Upper lobe of right lung (tissue), 1 donor: ENCODE measurements at places on chromosomes 3 and 15.

GRCh38 chr3:177729956-177730681 lies 532.8 kb upstream of the TBL1XR1 start:
- DNase-seq = no peak

DNA sequence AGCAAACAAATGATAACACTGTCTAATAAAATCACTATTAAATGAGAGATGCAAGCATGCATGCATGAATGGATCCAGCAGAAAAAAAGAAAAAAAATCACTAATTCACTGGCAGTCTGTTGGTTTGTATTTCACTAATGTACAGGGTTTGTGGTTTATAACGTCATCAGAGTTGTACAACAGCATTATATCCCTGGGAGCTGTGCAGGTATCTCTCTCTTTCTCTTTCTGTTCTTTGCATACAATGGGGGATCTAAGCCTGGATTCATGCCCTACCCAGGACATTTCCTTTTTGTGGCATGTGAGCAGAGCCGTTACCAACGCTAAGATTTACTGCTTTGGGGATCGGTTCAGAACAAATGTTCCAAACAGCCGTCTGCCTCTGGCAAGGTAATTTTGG lies 229.5 kb downstream of the SOX2 start:
- no peak for DNase-seq

DNA sequence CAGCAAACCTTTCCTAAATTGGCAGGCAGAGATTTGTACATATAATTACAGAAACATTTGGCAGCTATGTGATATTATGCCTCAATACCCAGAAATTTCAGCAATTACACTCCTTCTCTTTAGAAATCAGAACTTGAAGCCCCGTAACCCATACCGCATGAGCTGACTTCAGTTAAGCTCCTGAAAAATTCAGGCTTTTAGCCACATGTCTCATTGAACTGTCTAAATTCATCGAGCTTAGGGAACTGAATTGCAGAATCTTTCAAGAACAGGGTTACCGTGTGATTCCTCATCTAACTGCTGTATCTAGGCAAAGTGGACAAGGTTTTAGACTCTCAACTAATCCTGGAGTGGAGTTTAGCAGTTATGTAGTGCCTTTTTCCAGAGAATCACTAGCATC lies 333.0 kb downstream of the EPHA3 start:
- DNase-seq = no peak

DNA sequence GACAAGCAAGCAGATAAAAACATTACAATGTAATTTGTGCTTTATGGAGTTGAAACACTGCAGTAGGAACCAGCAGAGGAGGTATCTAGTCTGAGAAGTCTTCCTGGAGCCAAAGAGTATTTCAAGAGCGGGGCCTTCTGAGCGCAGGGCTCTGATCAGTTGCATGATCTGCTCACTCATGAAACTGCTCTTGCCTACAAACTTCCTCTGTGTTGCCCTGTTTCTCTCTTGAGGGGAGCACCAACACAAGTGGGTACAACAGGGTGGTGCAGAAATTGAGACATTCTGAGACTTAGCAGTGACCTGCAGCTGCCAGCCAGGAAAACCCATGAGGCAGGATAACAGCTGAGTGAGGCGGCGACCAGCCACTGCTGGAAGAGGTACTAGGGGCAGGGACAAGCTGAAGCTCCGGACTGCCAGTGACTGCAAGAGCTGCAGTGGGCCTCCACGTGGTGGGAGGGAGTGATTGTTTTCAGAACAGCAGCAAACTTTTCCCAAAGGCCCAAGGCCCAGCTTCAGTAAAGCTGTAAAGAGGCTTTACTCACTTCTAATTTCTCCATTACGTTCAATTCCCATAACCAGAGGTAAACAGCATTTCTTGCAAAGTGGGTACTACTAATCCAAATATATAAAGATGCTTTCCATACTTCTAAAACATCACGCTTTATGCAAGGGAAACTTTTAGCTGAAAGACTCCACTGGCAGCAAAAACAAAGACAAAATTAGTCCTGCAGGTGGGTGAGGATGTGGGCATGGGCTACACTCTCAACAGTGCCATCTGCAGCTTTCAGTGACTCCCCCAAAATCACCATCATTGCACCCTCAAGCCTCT lies 69.0 kb upstream of the LPP start:
- no peak for DNase-seq

DNA sequence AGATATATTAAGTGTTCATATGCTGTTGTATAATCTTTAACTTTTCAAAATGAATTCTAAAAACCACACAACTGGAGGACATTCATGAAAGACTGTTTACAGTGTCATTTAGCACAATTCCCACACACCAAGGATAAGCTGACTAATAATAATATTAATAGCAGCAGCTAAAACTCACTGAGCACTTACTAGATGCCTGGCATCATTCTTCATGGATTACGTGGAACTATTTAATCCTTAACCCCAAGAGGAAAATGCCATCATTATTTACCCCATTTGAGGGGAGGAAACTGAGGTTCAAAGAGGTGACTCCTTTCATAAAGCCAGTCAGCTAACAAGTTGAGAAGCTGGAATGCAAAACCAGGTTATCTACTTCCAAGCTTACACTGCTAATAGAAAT lies 77.0 kb downstream of the TMEM108 start:
- no peak for DNase-seq

GRCh38 chr3:156751461-156752025 lies 74.6 kb upstream of the LEKR1 start:
- DNase-seq = no peak
